Naive thymus-derived CD8-positive, alpha-beta T cell (primary cell): ENCODE measurements at places on chromosomes 2 and 18.

DNA sequence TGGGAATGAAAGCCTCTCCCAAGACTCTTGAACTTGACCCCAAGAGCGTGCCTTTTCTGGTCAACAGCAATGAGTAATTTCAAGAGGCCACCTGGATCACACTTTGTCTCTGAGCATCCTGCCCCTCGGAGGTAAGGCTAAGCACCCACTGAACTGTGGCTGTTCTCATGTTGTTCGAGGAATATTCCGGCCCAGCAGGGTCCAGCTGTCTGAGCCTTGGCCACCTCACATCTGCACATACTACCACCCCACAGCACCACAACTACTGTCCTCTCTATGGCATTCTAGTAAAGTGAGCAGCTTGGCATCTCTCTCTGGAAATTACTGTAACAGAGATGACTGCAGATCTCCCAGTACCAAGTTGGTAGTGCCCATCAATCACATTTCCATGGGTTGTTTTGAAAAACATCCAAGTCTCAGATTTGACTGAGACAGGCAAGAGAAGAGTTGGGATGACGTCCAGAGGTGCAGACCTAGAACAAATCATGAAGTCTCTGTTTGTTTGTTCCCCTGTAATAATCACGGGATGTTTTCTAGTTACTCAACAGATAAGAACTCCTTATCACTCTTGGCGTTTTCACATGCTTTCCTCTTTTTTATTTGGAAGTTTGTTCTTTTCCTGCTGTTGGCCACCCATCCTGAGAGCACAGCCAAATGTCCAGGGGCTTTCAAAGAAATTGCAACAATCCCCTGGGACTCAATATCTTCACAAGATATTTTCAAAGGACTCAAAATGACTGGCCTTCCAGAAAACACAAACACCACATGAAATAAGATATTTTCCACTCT, 336.0 kb upstream of the TNP1 start:
- H3K4me3 ChIP-seq, result no peak overlapping the region
- H3K27ac ChIP-seq, result no peak overlapping the region
- H3K27me3 ChIP-seq, result peaks cover 25% of the 10 kb centered on the region
- no peaks in the 10 kb centered on the region for H3K4me1 ChIP-seq
- DNase-seq, result no peak
- H3K36me3 ChIP-seq, result peaks cover 6% of the 10 kb centered on the region

- H3K27ac ChIP-seq, result no peak overlapping the region
- H3K27me3 ChIP-seq, result no peaks in the 10 kb centered on the region
- H3K36me3 ChIP-seq, result no peaks in the 10 kb centered on the region
- H3K4me1 ChIP-seq, result peaks cover 3% of the 10 kb centered on the region
- peak overlapping the region; percentile 80 for H3K4me3 ChIP-seq
Measured at GRCh38 chr18:70464343-70465114, 175.7 kb downstream of the SOCS6 start.

GRCh38 chr2:107361751-107362381, 464.8 kb upstream of the RGPD4 start:
- H3K27ac ChIP-seq, result no peak overlapping the region
- H3K36me3 ChIP-seq, result no peaks in the 10 kb centered on the region
- no peak overlapping the region for H3K4me3 ChIP-seq
- no peaks in the 10 kb centered on the region for H3K4me1 ChIP-seq
- DNase-seq, result no peak
- H3K27me3 ChIP-seq, result no peaks in the 10 kb centered on the region

GRCh38 chr2:151766437-151767153, 32.3 kb upstream of the NEB start:
- peak overlapping the region; percentile 11 for H3K27ac ChIP-seq
- H3K36me3 ChIP-seq, result peaks cover 16% of the 10 kb centered on the region
- no peaks in the 10 kb centered on the region for H3K27me3 ChIP-seq
